ENCODE measurements at places on chromosomes 1 and 21.
A peak's percentile ranks its signal among the peaks of the same experiment; 100 is the strongest.

GRCh38 chr1:234408757-234409156, 35.5 kb downstream of the COA6 start:
- peak; percentile 34 for DNase-seq

- DNase-seq: no peak
Measured at GRCh38 chr21:36471254-36471723, 8.6 kb downstream of the CLDN14 start.

GRCh38 chr1:234614081-234614489, 4.1 kb upstream of the IRF2BP2 start:
- DNase-seq: no peak

DNA sequence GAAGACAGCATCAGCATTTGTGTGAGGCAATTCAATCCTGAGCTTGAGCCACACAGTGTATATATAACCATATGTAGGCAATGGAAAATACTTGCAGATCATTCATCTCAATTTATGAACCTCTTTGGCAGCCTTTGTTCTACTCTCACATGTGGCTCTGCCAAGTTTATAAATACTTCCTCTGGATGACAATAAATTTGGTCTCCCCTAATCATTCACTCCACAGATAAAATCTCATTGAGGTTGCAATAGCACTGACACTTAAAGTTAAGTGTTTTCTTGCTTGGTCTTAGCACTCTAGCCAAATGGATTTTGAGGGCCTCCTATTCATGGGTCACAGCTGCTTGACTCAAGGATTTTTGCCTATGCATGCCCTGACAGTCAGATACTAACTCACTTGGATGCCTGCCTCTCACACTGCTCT, 136.6 kb upstream of the VANGL1 start:
- no peak for DNase-seq

- DNase-seq: no peak
Measured at GRCh38 chr1:241527146-241527545, 5.0 kb upstream of the KMO start.

All from stimulated activated CD4-positive, alpha-beta T cell treated with anti-CD3 and anti-CD28 coated beads, Interleukin-1b, Interleukin-23, amount 100 ng/mL, for 1 hour (primary cell).